ENCODE measurements at places on chromosomes 11 and 22.

GRCh38 chr11:26467506-26467905 lies 104.6 kb downstream of the MUC15 start:
- no peak for DNase-seq

GRCh38 chr11:69969890-69970784 lies 108.0 kb upstream of the ANO1 start:
- peak; percentile 95 for DNase-seq

GRCh38 chr11:117081908-117082307 lies 16.3 kb downstream of the SIK3 start:
- no peak for DNase-seq

DNA sequence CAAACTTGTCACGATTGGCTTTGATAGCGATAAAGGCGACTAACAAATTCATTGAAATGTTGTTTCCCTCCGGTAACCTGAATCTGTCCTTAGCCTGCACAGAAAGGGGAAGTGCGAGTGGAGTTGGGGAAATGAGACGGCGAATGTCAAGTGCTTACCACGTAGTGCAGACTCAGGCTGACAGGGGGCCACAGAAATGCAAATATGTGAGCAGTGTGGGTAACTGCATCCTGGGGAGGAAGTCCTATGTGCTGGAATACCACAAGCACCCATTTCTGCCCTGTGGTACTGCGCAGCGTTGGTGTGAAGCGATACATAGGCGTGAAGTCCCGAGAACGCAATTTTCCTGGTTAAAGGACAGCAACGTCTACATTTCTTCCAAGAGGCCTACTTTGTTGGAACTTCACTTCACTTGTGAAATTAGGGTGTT lies 869 bp upstream of the EIF4ENIF1 start:
- peak; percentile 54 for DNase-seq

DNA sequence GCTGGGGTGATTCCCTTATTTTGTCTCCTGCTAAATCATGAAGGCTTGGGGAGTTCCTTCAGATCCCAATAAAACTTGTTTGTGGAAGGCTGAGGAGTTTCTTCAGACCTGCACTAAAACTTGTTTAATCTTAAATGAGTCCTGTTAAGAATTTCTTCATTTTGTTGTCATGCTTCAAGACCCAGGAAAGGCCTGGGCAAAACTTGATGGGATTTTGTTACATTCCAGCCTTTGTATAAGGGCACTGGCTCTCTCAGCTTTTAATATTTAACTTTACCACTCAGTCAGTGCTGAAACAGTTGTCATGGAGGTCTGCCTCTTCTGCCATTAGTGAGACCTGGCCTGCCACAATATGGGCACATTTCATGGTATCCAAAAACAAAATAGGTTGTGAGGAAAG lies 699.0 kb downstream of the ETS1 start:
- no peak for DNase-seq

DNA sequence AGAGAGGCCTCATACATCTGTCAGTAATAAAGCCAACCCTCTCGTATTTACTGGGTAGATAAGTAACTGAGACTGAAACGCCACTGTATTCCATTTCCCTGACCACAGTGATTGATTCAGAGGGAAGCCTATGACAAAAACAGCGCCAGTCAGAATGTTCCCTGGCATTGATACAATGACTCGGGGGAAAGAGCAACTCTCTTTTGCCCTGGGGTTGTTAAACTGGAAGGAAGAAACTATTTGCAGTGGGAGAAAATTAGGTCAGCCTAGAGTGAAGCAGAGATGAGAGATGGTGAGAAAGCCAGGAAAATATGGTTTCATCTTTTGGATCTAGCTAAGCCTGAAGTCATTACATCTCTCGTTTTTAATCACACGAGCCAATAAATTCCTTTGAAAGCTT lies 48.6 kb upstream of the RBFOX2 start:
- DNase-seq = no peak

GRCh38 chr22:40567106-40567505 lies 69.4 kb downstream of the MRTFA start:
- no peak for DNase-seq

- no peak for DNase-seq
Measured at GRCh38 chr22:49005557-49005956, 822.1 kb downstream of the BRD1 start.

- no peak for DNase-seq
Measured at GRCh38 chr11:64716473-64717267, 6.3 kb downstream of the NRXN2 start.

GRCh38 chr11:59283311-59283710 lies 70.6 kb upstream of the MPEG1 start:
- DNase-seq = no peak

- no peak for DNase-seq
Measured at GRCh38 chr11:47991894-47992293, 11.5 kb downstream of the PTPRJ start.

DNA sequence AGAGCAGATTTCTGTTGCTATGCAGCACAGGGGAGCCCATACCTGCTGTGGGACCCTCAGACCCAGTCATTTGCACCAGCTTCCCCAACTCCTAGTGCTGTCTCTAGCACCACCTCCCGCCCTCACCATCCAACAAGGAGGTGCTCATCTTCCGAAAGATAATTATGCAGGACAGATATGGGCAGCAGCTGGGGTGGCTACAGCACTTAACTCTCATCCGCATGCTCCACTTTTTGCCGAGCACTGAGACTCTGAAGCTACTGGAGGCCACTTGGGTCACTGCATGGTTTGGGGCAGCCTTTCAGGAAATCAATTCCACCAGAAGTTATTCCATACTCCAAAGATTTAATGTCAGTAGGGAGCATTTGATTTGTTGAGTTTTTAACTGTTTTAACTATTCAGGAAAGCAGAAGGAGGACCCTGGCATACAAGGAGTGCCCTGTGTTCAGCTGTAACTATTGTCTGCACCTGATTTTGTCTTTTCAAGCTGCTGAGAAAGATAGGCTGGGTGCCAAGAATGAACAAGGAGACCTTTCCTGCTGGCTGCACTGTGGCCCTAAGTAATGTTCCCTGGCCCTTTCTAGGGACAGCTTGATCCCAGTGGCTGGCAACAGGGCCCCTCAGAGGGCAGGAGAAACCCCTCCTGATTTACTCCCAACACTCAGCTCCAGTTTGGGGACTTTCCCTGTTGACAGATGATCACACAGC lies 67.3 kb upstream of the CSNK2A3 start:
- no peak for DNase-seq

DNA sequence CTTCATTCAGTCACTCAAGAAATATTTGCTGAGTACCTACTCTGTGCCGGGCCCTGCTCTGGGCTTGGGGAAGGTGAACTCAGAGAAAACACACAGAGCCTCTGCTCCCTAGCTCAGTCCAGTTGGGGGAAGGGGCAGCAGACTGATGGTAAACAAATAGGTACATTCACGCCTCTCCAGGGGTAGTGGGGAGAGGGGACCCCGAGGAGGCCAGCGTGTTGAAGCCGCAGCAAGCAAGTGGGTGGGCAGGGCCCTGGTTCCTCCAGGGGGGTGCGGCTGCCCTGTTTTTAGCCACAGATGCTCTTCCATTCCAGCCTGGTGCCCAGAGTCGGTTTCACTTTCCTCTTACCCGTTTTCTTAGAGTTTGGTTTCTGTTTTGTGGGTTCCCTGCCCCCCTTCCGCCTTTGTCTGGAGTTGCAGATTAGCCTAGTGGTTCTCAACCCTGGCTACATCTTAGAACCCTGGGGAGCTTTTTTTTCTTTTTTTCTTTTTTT lies 8.7 kb downstream of the DRAP1 start:
- DNase-seq = no peak

GRCh38 chr22:46351131-46351735 lies 15.7 kb downstream of the TRMU start:
- DNase-seq = no peak

- peak; percentile 29 for DNase-seq
Measured at GRCh38 chr11:8250981-8251615, 12.6 kb downstream of the LMO1 start.
